Vagina (tissue), 2 donors: ENCODE measurements at places on chromosomes 7 and 10. TPM values are rescaled to one million over a fixed set of nuclear protein-coding genes. Genes with fewer than 3 reads are reported as not detected.

GRCh38 chr7:19928247-19928646 lies 154.8 kb upstream of the TMEM196 start:
- no peak overlapping the region for H3K27ac ChIP-seq
- no peak overlapping the region for H3K4me3 ChIP-seq
- DNase-seq = no peak
- no peaks in the 10 kb centered on the region for H3K4me1 ChIP-seq
- H3K36me3 ChIP-seq = no peaks in the 10 kb centered on the region
- no peaks in the 10 kb centered on the region for H3K27me3 ChIP-seq

GRCh38 chr10:88138319-88138848 lies 275.0 kb downstream of the PTEN start:
- no peaks in the 10 kb centered on the region for H3K36me3 ChIP-seq
- no peaks in the 10 kb centered on the region for H3K4me1 ChIP-seq
- H3K4me3 ChIP-seq = no peak overlapping the region
- DNase-seq = no peak

DNA sequence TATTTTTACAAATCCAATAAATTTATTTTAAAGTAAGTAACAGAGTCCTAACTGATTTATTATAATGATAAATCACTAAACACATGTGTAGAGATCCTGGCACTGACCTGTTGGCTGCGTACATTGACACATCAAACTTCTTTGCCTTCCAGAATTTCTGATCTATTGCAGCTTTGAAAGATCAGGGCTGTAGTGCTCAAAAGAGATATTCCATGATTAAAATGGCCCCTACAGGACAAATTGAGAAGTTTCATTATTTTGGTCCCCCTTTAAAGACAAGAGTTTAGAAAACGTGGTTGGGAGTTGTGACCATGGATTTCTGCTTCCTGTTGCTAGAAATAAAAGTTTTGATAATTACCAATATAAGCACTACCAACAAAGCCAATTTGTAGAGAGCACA lies 87.7 kb upstream of the PDK4 start:
- DNase-seq = no peak
- H3K4me1 ChIP-seq = peaks cover 12% of the 10 kb centered on the region
- no peaks in the 10 kb centered on the region for H3K36me3 ChIP-seq

DNA sequence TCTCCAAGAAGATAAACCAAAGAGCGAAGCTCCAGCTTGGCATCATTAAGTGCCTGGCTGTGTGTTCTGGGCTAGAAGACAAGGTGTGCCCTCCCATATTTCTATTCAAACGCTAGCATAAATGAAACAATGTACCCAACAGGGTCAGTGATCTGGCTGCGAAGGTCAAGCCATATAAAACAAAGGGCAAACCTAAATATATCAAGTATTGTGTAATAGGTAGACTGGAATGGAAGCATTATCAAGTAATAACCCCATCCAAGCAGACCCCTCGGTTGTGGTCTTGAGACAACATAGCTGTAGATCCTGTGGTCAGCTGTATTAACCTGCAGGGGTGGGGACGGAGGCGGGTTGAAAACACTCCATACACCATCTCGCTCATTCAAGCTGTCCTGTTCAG lies 31.6 kb upstream of the TNKS2 start:
- no peak overlapping the region for H3K27ac ChIP-seq
- H3K4me3 ChIP-seq = no peak overlapping the region
- H3K4me1 ChIP-seq = no peaks in the 10 kb centered on the region
- H3K36me3 ChIP-seq = no peaks in the 10 kb centered on the region
- H3K27me3 ChIP-seq = no peaks in the 10 kb centered on the region
- no peak for DNase-seq

- no peaks in the 10 kb centered on the region for H3K36me3 ChIP-seq
- H3K4me1 ChIP-seq = peaks cover 3% of the 10 kb centered on the region
- H3K27me3 ChIP-seq = no peaks in the 10 kb centered on the region
These were observed 26.1 kb downstream of the TMEM273 start for GRCh38 chr10:49162063-49162462.

DNA sequence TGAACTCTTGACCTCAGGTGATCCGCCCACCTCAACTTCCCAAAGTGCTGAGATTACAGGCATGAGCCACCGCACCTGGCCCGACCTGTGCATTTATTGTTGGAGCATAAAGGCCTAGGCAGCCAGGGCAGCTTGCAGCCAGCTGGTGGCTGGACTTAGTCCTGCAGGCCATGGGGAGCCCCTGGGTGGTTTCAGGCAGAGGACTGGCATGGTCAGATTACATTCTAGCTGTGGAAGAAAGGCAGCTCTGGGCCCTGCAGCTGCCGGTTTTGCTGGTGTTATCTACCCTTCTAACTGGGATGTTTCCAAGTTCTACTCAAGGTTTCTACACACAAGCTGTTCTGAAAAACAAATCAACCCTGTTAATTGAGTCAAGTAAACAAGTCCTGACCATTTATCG lies 22.7 kb upstream of the MKRN1 start:
- no peaks in the 10 kb centered on the region for H3K27me3 ChIP-seq
- H3K4me1 ChIP-seq = no peaks in the 10 kb centered on the region
- DNase-seq = no peak
- no peaks in the 10 kb centered on the region for H3K36me3 ChIP-seq
- no peak overlapping the region for H3K4me3 ChIP-seq
- no peak overlapping the region for H3K27ac ChIP-seq

The LRRC18 gene
- total RNA-seq = not detected

The PLPP4 gene
- total RNA-seq = 2.5 TPM

DNA sequence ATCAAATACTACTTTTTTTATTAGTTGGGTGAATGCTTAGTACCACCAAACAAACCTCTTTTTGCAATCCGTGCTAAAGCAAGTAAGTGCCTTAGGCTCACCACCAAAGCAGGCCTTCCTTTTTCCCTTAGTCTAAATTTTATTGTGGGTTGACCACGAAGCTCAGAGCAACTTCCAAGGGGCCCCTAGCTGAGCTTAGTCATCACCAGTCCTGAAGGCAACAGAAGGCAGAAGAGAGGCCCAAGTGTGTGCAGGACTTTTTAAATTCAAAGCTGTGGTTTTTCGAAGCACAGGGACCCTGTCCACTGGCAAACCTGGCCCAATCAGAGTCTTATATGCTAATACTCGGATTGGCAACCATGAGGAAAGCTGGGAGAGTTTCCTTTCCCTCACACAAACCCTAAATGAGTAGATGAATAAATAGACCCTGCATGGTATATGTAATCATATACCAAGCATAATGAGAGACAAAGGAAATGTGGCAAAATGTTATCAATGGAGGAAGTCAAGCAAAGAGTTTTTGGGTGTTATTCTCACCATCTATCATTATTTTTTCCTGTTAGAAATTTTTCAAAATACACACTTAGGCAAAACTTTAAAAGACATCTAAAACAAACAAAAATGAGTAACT lies 453.2 kb upstream of the GALNT17 start:
- no peak for DNase-seq
- H3K4me1 ChIP-seq = peaks cover 21% of the 10 kb centered on the region
- no peaks in the 10 kb centered on the region for H3K27me3 ChIP-seq
- H3K27ac ChIP-seq = no peak overlapping the region
- H3K36me3 ChIP-seq = no peaks in the 10 kb centered on the region
- H3K4me3 ChIP-seq = no peak overlapping the region

The CFAP58 gene
- 0.49 TPM for total RNA-seq

GRCh38 chr7:131554880-131555516 lies 1.4 kb downstream of the PODXL start:
- no peaks in the 10 kb centered on the region for H3K27me3 ChIP-seq
- DNase-seq = no peak
- H3K27ac ChIP-seq = peak overlapping the region; percentile 57
- H3K4me3 ChIP-seq = peak overlapping the region; percentile 56
- H3K36me3 ChIP-seq = no peaks in the 10 kb centered on the region

DNA sequence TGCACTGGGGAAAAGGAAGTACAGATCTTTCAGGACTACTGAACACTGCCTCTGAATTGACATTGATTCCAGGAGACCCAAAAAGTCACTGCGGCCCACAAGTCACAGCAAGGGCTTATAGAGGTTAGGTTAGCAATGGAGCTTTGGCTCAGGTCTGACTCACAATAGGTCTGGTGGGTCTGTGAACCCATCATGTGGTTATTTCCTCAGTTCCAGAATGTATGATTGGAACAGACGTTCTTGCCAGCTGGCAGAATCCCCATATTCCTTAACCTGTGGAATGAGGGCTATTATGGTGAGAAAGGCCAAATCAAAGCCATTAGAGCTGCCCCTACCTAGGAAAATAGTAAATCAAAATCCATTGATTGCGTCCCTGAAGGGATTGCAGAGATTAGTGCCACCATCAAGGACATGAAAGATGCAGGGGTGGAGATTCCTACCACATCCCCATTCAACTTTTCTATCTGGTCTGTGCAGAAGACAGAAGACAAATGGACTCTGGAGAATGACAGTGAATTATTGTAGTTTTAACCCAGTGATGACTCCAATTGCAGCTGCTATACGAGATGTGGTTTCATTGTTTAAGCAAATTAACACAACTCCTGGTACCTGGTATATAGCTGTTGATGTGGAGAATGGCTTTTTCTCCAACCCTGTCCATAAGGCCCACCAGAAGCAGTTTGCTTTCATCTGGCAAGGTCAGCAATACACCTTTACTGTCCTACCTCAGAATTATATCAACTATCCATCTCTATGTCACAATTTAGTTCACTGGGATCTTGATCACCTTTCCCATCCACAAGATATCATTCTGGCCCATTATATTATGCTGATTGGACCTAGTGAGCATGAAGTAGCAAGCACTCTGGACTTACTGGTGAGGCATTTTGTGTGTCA lies 44.5 kb upstream of the PIK3CG start:
- no peaks in the 10 kb centered on the region for H3K4me1 ChIP-seq

The PPP3CB gene
- total RNA-seq = 46.2 TPM

The MRC1 gene
- 18.9 TPM for total RNA-seq

DNA sequence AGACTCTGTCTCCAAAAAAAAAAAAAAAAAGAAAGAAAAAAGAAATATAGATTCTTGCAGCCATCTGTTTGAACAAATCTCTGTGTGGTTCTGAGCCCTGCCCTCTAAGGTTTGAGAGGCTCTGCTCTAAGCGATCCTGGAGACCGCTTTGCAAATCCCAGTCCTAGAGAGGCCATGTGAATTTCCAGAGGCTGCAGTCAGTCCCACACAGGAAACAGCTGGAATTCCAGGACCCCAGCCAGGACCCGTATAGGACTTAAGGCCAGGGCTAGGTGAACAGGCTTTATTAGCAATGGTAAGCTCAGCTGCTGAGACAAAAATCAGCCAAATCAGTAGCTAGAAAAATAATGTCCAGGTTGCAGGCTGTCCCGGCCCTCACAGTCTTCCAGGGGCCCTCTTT lies 154.8 kb downstream of the RPS24 start:
- no peaks in the 10 kb centered on the region for H3K36me3 ChIP-seq
- no peaks in the 10 kb centered on the region for H3K4me1 ChIP-seq
- DNase-seq = no peak
- no peak overlapping the region for H3K27ac ChIP-seq
- H3K27me3 ChIP-seq = no peaks in the 10 kb centered on the region
- H3K4me3 ChIP-seq = no peak overlapping the region

- peak overlapping the region; percentile 60 for H3K27ac ChIP-seq
- no peak overlapping the region for H3K4me3 ChIP-seq
- H3K36me3 ChIP-seq = no peaks in the 10 kb centered on the region
- DNase-seq = no peak
- H3K27me3 ChIP-seq = no peaks in the 10 kb centered on the region
These were observed 111.6 kb downstream of the FAM53B start for GRCh38 chr10:124632566-124632965.

- DNase-seq = no peak
- no peak overlapping the region for H3K27ac ChIP-seq
- H3K36me3 ChIP-seq = no peaks in the 10 kb centered on the region
- no peaks in the 10 kb centered on the region for H3K4me1 ChIP-seq
- no peaks in the 10 kb centered on the region for H3K27me3 ChIP-seq
These were observed 108.7 kb downstream of the RAPGEF5 start for GRCh38 chr7:22248111-22248809.

The HYAL4 gene
- 0.49 TPM for total RNA-seq

The TBC1D12 gene
- total RNA-seq = 14.7 TPM

DNA sequence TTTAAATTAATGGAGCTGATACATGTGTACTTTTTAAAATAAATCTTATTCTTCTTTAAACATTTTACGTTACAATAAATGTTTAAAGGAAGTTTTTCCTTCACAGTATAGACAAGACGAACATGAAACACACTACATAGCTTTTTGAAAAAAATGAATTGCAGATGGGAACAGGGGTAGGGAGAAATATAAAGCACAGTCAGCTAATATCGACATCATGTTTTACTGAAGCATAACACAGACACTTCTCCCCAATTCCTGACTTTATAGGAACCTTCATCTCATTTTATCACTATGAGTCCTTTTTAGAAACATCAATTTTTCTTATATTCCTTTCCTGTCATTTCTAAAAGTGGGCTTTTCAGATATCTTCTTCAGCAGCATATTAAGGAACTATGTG lies 153.5 kb downstream of the MACC1 start:
- no peak overlapping the region for H3K27ac ChIP-seq
- H3K4me3 ChIP-seq = no peak overlapping the region
- no peaks in the 10 kb centered on the region for H3K4me1 ChIP-seq
- no peaks in the 10 kb centered on the region for H3K36me3 ChIP-seq

GRCh38 chr7:37915438-37915837 lies 1.2 kb downstream of the SFRP4 start:
- DNase-seq = no peak
- peak overlapping the region; percentile 94 for H3K27ac ChIP-seq
- H3K4me1 ChIP-seq = peaks cover 36% of the 10 kb centered on the region
- no peaks in the 10 kb centered on the region for H3K27me3 ChIP-seq
- H3K4me3 ChIP-seq = peak overlapping the region; percentile 64

DNA sequence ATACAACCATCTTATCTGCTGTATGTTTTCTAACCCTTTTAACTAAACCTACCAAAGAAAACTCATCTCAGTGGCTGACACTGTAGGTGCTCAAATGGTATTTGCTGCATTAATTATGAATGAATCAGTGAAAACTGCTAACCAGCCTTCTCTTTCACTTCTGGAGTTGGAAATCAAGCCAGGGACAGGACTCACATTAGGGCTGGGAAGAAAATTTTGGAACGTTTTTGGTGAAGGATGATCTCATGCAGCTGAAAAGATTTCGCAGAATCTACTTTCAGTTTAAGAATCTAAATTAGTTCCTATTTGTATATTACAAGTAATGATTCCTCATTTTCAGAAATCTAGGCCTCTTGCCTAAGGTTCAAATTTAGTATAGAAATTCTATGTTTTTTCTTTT lies 12.9 kb downstream of the MTPN start:
- H3K4me1 ChIP-seq = peaks cover 70% of the 10 kb centered on the region
- H3K27ac ChIP-seq = no peak overlapping the region
- H3K36me3 ChIP-seq = no peaks in the 10 kb centered on the region
- no peak overlapping the region for H3K4me3 ChIP-seq
- no peaks in the 10 kb centered on the region for H3K27me3 ChIP-seq

- peaks cover 23% of the 10 kb centered on the region for H3K4me1 ChIP-seq
- H3K36me3 ChIP-seq = peaks cover 6% of the 10 kb centered on the region
- H3K27ac ChIP-seq = no peak overlapping the region
- H3K27me3 ChIP-seq = no peaks in the 10 kb centered on the region
- no peak overlapping the region for H3K4me3 ChIP-seq
These were observed 98.8 kb downstream of the CUX1 start for GRCh38 chr7:101916041-101916800.

DNA sequence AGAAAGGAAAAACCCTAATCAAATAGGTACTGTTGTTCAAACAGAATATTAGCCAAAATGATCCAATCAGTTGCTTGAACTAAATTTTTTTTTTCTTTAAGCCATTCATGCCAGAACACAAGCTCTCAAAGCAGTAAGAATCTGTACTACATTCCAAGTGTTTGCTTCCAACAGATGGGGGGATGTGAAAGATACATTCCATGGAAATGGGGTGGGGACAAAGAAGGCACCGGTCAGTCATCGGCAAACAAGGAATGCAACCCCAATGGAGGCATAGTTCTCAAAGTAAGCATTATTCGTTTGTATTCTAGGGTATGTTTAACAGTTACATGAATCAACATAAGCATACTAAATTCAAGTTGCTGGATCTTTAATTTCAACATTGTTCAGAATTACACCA lies 32.5 kb downstream of the C10orf143 start:
- H3K27ac ChIP-seq = no peak overlapping the region
- peaks cover 8% of the 10 kb centered on the region for H3K36me3 ChIP-seq
- H3K4me1 ChIP-seq = no peaks in the 10 kb centered on the region
